Mammary epithelial cell (primary cell): ENCODE measurements at places on chromosomes 2 and 18.
A peak's percentile ranks its signal among the peaks of the same experiment; 100 is the strongest.

DNA sequence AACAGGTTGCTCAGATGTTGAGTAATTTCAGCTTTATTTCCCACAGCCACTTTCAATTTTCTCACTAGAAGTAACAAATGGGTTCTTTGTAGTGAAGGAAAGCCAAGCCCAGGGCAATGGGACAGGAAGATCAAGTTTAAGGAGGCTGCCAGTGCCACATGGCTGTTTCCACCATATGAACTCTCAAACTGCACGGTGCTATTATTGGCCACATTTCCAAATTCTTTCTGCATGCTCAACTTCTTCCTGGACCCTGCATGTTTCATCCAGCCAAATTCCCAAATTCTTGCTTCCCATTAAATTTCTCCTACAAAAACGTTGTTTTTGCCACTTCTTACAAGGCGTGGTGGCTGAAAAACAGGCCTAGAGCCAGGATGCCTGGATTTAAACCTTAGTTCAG, 193.3 kb upstream of the SPHKAP start:
- DNase-seq = no peak

GRCh38 chr2:35973132-35973736, 382.3 kb upstream of the CRIM1 start:
- DNase-seq = peak; percentile 25

DNA sequence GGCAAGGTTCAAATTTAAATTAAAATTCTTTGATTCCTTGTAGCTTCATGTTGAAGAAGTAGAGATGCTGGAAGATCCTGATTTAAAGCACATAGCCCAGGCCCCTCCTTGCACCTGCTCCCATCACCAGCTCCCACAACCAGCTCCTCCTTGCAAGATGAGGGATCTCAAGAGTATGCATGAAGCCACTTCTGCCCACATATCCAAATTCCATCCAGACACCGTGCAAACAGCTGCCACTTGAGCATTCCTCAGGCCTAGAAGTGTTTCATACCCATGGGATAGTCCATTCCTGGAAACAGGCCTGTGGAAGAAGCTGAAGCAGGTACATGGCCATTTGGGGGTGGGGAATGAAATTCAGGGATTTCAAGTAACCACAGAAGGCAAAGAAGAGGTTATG, 32.4 kb upstream of the ITPRID2 start:
- no peak for DNase-seq

GRCh38 chr2:217987391-217987790, 15.4 kb downstream of the TNS1 start:
- no peak for DNase-seq

DNA sequence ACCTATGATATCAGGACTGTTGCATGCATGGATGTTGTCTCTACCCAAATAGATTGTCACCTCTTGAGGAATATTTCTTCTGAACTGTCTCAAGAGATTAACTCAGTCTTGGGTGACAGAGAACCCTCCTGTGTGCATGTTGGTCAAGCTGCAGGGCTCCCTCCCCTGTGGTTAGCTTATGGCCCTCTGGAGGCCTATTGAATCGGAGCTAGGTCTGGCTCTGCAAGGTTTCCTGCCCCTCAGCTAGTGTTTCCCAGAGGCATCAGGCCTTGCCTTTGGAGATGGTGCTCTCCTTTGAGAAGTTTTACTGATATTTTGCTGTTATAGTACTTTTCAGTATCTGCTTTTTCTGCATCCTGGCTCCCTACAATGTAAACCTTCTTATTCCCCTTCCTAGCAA, 769.2 kb upstream of the FAM98A start:
- DNase-seq = no peak

GRCh38 chr18:40437517-40437916, 1517.5 kb upstream of the PIK3C3 start:
- DNase-seq = no peak

- DNase-seq = no peak
Observed at GRCh38 chr2:177808984-177809809, 263.4 kb downstream of the PDE11A start.

DNA sequence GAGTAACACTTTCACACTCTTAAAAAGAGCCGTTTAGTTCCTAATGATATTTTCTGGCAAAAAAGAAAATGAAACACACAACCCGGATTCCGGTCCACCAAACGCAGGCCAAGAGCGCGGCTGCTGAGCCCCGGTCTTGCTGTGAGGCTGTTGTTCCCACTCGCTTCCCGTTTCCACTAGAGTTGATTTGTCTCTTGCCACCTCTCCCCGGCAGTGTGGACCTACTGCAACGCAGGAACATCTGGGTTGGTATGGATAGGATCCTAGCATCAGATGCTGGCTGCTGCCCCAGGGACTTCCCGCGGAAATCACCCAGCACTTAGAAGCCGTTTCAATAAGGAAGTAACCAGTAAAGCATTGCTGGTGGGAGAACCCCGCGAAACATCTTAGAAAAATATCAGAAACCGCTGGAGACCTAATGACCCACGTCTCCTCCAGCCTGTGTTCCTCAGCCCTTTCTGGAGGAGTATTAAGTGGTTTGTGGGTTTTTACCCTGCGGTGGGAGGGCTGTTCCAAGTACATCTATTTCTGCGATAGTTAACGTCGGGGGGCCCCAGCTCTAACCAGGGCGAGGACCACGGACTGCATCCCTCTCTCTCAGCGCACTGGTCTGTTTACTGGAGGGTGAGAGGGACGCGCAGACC, 939 bp downstream of the DOCK10 start:
- DNase-seq = peak; percentile 29

GRCh38 chr2:56008661-56009431, 85.3 kb upstream of the EFEMP1 start:
- peak; percentile 69 for DNase-seq

DNA sequence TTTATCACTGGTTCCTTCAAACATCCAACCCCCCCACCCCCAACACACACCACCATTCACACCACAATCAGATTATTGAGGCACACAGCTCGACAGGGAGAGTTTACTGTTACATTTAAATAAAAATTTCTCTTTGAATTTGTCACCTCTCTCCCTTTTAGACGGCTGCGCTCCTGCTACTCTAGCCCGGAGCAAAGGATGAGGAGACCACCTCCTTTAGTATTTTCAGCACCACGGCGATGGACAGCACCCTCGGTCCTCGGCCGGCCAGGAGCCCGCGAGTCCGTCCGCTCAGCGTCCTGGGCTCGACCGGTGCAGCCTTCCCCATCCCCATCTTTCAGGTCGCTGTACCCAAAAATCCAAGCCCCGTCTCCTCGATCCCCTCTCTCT, 892 bp downstream of the CELF4 start:
- DNase-seq = peak; percentile 34

GRCh38 chr2:201532686-201533304, 81.3 kb downstream of the STRADB start:
- DNase-seq = peak; percentile 77

DNA sequence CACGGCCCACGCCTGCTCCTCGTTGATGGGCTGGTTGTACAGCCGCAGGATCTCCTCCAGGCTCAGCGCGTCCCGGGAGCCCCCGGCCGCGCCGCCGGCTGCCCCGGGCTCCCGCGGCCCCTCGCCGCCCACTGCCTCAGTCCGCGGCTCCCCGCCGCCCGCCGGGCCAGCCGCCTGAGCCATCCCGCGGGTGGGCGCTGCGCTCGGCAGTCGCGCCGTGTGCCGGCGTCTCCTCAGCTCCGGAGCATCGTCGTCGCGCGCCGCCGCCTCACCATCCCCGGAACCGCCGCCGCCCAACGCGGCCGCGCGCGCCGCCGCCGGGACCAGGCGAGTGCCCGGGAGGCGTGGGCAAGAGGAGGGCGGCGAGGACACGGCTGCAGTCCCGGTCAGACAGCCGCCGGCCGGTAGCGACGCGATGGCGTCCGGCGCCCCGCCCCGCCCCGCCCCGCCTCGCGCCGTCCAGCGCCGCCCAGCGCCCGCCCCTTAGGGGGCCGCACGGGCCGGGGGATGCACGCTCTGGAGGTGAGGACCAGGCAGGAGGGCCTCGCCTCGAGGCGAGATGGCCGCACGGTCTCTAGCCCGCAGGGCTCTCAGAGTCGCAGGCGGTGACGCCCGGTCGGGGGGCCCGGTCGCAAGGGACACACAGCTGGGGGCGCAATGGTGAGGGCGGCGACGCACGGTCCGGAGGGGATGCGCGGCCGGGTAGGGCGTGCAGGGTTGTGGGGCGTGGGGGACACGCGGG, at the start of gene SPIRE1:
SPIRE1 (minus strand) TSS at position 424 of the 742 bp plus-strand sequence; CDS start at position 183, 241 bp downstream.
- DNase-seq = peak; percentile 64

DNA sequence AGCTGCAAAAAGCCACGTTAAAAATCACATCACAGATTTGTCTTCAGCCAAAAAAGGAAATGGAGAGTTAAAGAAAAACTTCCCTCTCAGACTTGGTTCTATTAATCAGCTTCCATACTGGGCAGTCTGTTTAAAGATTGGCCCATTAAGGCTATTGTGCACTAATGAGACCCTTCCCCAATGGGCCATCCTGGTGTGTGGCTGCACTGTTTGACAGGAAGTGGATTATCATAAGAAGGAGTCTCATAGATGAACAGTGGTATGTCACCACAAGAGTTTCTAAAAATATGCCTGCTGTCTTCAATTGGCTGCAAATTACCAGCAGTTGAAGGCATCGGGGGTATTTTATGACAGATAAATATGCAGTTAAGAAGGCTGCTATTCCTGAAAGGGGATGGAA, 247.6 kb upstream of the THSD7B start:
- DNase-seq = no peak

- no peak for DNase-seq
Observed at GRCh38 chr2:231315896-231316295, 79.6 kb upstream of the B3GNT7 start.

GRCh38 chr18:48455555-48456478, 46.6 kb upstream of the ZBTB7C start:
- DNase-seq = peak; percentile 100

GRCh38 chr2:9037166-9037565, 33.7 kb upstream of the MBOAT2 start:
- no peak for DNase-seq

- no peak for DNase-seq
Observed at GRCh38 chr2:45042401-45042800, 33.1 kb upstream of the SIX2 start.

DNA sequence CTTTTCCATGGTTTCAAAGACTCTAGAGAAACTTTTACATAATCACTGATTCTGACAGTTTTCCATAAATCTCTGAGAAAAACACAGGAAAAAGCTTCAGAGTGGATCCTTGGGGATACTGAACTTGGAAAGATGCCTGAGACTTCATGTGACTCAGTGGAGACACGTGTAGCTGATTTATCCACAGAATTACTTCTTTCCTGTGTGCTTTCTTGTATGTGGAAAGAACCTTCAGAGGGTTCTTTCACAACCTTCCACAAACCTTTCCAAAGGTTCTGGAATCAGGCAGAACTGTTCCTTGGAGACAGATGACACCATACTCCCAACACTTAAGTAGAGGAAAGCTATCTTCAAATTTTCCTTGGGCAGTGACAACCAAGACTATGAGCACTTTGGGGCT, 207.2 kb downstream of the RND3 start:
- DNase-seq = peak; percentile 67

DNA sequence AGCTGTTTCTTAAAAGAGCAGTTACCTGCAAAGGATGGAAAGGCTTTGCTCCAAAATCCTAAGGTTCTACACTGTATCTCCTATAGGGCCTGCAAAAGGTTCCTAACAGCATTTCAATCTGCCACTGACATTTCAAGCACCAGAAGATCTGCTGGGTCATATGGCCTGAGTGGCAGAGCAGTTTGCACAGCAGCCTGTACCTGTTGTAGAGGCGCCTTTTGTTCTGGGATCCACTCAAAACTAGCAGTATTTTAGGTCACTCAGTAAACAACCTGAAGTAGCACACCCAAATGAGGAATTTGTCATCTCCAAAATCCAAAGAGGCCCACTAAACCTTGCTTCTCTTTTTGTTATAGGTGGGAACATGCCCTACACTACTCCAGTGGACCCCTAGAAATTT, 6.2 kb downstream of the FAM210A start:
- DNase-seq = no peak

- DNase-seq = no peak
Observed at GRCh38 chr18:71919211-71919610, 624.9 kb downstream of the CBLN2 start.

- DNase-seq = no peak
Observed at GRCh38 chr18:76496194-76496890, 1.3 kb upstream of the ZNF516 start.

- DNase-seq = peak; percentile 85
Observed at GRCh38 chr2:25279091-25279651, 62.6 kb downstream of the DNMT3A start.

- peak; percentile 93 for DNase-seq
Observed at GRCh38 chr2:234422273-234422732, 74.6 kb downstream of the ARL4C start.

DNA sequence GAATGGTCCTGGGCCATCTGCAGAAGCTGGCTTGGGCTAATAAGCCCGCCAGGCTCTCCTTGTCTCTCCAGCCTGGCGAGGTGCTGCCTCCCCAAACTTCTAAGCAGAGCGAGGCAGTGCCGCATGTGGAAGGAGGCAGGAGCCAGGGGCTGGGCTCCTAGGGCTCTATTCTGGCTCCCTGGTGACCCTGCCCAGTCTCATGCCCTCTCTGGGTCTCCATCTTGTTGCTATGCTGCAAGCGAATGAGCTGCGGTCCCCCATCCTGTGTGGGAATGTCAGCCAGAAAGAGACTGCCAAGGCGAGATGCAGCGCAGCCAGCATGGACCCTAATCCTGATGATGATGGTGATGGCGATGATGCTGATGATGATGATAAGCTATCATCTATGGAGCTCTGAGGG, 48.7 kb downstream of the TNS1 start:
- DNase-seq = no peak

- no peak for DNase-seq
Observed at GRCh38 chr18:68841301-68841700, 43.4 kb downstream of the CCDC102B start.

DNA sequence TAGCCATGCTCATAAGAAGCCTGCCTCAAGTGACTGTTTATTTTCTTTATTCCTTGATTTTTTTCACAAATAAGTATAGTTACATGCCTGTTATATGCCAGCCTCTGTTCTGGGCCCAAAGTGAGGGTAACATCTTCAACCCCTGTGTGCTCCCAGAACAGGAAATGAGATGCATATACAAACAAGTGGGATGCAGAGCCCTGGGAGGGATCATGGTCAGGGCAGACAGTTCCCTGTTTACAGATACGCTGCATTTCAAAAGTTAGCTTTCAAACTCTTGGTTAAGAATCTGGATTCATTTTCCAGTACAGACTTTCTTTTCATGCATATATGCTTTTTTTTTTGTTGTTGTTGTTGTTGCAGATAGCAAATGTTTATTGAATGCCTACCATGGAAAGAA, 24.4 kb downstream of the GPR39 start:
- no peak for DNase-seq

DNA sequence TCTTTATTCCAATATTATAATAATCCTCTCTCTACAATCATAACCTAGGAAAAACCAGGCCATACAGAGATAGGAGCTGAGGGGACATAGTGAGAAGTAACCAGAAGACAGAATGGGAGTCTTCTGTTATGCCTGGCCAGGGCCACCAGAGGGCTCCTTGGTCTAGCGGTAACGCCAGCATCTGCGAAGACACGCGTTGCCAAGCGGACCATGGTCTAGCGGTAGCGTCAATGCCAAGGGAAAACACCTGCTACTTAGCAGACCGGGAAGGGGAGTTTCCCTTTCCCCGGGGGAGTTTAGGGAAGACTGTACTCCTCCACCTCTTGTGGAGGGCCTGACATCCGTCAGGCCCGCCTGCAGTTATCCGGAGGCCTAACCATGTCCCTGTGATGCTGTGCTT, 36.6 kb downstream of the ARL6IP6 start:
- peak; percentile 19 for DNase-seq
